ENCODE measurements at places on chromosomes 12 and 14.

- DNase-seq = no peak
Observed at GRCh38 chr12:66694666-66695613, 16.1 kb upstream of the GRIP1 start.

DNA sequence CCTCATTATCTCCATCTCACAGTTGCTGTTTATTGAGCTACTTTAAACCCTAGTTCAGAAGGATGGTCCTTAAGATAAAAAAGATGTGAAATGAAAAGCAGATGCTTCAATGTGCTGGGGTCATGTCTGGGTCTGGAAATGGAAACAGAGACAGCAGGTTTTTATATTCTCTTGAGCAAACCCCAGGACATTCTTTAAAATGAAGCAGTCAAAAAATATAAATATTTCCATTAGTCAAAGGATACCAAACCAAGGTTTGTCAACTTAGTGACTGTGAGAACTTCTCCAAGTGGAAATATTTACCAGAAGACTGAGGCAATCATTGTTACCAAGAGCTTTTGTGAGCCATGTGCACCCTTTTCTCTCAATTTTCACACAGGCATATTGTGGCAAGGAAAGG, 102.5 kb upstream of the DIO2 start:
- no peak for DNase-seq

DNA sequence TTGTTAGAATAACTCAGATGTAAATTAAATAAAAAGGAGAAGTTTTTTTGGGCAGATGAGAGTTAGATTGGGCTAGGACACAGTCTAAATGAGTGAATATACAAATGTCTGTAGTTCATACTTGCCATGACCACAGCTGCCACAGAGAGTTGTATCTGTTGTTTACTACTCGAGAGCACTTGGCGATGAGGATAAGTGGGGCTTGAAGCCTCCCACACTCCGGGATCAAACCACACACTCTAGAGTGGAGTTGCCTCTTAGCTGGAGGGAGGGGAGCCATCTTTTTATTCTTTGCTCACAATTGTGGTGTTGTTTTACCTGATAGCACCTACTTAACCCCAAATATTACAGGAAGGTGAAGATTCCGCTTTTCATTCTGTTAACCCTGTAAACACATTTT, 27.5 kb downstream of the BEST3 start:
- DNase-seq = no peak

DNA sequence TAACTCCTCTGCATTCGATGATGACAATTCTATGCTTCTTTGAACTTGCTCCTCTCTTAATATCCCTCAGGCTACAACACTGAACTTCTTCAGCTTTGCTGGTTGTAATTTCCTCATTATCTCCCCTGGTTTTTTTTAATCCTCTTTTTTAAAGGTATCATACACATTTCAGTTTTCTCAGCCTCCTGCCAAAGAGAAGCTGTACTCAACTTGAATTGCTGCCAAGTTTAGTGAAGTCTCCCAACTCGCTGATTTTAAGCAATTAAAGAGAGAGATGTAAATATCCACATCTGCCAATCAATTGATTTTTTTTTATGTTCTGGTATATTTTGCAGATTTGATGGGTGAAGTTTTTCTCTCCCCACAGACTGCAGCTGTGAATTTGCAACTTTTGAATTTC, 817.8 kb downstream of the GALC start:
- no peak for DNase-seq

GRCh38 chr12:127401005-127401404, 866.0 kb upstream of the TMEM132C start:
- no peak for DNase-seq

GRCh38 chr12:105674871-105675699, 344.6 kb downstream of the C12orf75 start:
- peak; percentile 10 for DNase-seq

DNA sequence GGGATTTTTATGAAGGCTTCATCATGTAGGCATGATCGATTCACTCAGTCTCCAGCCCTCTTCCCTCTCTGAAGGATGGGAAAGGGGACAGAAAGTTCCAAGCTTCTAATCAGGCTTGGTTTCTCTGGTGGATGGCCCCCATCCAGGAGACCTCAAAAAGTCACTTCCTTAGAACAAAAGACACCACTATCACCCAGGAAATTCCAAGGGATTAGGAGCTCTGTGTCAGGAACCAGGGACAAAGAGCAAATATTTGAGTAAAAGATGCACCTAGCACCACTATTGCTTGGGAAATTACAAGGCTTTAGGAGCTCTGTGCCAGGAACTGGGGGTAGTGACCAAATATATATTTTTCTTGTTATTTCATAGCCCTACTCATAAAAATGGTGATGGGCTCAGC, 33.6 kb upstream of the TMX1 start:
- DNase-seq = no peak

GRCh38 chr14:26525085-26525484, 72.7 kb downstream of the NOVA1 start:
- DNase-seq = no peak

GRCh38 chr12:60123557-60123956, 527.7 kb downstream of the SLC16A7 start:
- no peak for DNase-seq

DNA sequence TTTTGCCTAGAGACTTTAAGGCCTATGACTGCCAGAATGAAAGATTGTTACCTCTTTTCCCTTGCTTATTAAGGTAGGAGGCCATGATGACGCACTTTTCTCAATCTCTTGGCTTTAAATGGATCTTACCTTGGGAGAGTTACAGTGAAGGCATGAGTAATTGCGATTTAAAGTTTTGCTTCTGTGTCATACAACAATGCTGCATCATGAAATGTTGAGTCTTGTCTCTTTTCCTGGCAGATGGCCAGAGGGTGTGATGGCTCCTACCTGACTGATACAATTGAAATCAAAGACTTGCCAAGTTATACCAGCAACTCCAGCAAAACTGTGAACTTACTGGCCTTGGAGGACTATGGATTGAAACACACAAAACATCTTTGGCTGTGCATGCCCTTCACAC, 17.2 kb upstream of the LRRK2 start:
- DNase-seq = no peak

DNA sequence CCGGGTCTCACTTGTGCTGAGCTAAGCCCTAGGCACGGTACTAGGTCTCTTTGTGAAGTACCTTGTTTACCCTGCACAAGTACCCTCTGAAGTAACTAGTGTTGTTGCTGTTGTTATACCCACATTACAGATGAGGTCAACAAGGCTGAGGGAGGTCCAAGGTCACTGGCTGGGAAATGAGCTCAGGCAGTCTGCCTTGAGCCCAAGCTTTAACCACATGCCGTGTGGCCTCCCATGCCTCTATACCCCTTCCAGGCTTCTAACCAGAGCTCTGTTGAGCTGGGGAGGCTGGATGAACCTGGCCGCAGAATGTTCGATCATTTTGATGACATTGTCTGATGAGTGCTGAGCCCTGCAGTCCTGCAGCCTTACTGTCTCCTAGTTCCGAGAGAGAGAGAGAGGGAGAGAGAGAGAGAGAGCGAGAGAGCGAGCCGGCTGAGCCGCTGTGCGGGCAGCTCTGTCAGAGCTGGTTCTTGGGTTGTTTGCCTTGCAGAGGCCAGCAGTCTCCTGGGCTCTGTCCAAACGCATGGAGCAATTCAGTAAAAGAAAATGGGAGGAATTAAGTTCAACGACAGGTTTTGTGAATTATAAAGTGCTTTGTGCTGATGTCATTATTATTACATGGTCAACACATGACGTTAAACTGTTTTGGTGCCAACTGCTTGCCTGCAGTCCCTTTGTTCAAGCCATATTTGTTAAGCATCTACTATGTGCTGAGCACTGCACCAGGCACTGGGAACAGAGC, 13.1 kb downstream of the JDP2 start:
- no peak for DNase-seq

- DNase-seq = no peak
Observed at GRCh38 chr12:30440826-30441602, 254.7 kb downstream of the IPO8 start.

- no peak for DNase-seq
Observed at GRCh38 chr12:5473076-5473782, 41.3 kb downstream of the NTF3 start.

DNA sequence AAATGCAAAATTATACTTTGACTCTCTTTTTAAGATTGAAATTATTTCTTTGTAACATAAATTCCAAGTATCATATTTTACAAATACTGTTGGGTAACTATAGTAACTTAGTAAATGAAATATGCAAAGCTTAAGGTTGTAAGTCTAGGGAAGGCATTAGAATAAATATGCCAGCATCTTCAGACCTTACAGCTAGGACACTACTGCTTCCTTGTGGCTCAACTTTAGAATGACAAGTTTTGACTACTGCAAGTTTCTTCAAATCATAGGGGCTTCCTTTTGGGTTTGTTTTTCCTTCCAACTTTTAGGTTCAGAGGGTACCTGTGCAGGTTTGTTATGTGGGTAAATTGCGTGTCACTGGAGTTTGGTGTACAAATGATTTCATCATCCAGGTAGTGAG, 17.7 kb upstream of the ANP32D start:
- DNase-seq = peak; percentile 28

GRCh38 chr12:31585271-31585670, 5.7 kb downstream of the DENND5B start:
- no peak for DNase-seq

- no peak for DNase-seq
Observed at GRCh38 chr12:51884676-51885229, 3.1 kb upstream of the ANKRD33 start.

- DNase-seq = no peak
Observed at GRCh38 chr12:42343721-42344120, 17.8 kb downstream of the PPHLN1 start.

DNA sequence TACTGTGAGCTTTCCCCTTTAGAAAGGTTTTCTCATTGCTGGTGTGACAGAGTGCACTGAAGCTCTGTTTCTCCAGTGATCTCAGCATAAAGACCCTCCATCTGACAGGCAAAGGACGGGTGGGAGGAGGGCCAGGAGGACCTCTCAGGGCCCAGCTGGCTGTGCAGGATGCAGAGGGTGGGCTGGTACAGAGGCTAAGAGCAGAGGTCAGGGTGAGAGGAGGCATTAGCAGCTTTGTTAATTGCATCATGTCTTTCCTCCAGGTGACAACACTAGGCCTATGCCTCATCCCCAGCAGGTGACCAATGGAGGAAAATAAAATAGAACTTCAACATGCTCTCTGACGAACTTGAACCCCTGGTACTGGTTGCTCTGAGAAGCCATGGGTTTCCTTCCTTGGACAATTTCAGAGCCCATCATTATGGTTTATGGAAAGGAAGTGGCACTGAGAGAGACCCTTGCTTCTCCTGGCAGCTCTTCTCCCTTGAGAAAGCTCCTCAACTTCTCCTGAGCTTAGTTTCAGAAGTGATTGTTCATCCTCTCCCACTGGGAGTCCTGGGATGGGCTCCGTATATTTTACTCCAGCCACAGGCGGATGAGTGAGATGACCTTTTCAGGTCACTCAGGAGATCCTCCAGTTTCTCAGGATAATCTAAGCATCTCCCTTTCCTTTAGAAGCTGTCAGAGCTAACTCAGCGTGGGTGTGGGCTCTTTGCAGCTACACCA, 45.8 kb upstream of the ATP23 start:
- DNase-seq = no peak

GRCh38 chr12:92640691-92641090, 62.1 kb upstream of the PLEKHG7 start:
- peak; percentile 7 for DNase-seq

DNA sequence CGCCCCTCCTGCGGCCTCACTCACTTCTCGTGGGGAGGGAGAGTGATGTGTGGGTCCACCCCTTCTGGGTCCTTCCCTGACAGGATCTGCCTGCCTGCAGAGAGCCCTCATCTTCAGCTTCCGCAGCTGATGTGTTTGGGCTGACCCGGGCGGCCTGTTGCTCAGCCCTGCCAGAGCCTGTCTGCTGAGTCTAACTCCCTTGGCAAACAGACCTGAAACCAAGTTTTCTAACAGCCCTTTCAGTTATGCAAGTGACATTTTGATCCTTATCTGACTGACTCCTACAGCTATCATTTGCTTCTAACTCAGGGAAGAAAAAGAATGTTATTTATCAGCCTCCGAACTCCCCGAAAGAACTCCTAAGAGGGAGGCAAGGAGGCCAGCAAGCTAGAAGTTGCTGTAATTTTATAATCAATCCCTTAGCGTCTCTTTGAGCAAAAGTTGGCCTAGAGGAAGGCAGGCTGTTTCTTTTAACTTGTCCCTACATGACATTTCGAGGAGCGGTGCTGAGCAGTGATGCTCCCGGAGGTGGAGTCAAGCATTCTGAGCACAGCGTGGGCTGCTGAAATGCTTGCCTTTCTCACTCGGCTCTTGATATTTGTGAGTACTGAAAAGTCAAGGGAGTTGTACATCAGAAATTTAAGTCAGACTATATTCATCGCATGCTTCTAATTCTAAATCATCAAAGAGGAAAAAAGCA, 31.5 kb upstream of the CACNA2D4 start:
- DNase-seq = no peak
